ENCODE measurements at places on chromosomes 3 and 15.

DNA sequence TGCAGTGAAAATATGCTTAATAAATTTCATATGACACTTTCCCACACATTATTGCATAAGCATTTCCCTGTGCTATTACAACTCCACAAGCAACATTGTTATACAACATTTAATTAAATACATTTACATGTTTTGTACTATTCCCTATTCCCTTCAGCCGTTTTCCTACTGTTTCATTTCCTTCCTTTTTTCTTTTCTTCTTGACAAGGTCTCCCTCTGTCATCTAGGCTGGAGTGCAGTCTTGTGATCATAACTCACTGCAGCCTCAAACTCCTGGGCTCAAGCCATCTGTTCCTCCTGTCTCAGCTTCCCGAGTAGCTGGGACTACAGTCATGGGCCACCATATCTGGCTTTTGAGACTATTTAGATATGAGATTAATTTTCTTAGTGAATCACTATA is 254.7 kb downstream of the NFKBIZ start:
- no peak for DNase-seq

DNA sequence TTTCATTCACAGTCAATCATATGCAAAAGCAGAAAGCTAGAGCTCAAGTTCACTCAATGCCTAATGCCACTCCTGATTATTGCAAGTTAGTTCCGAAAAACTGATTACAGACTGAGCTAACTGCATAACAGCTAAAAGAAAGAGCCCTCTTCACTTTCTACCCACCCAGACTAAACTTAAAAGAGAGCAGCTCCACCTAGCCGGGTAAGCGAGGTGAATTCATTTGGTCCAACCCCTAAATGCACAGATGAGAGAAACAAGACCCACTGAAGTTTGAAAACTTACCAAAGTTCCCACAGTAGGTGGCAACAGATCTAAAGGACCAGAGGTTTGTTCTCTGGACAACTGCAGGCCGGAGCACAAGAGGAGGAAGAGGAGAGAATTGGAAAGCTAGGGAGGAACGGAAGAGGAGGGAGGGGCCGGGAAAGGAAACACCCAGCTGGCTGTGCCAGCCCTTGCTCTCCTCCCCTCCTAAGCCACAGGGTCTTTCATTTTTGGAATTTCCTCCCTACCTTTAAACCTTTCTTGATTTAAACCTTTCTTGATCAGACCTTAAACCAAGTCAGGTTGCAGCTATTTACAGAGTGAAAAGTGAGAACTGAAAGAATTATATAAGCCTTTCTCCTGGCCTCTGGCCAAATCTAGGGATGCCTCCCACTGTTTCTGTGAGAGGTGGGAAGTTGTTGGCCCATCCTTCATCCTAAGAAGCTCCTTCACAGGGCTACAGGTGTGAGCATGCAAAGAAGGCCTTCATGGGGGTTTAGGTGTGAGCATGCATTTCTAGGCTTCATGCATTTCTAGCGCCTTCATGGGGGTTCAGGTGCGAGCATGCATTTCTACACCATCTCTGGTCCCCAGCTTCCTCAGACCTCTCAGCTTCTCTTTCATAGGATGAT is 114.7 kb upstream of the LMOD3 start:
- DNase-seq = no peak

DNA sequence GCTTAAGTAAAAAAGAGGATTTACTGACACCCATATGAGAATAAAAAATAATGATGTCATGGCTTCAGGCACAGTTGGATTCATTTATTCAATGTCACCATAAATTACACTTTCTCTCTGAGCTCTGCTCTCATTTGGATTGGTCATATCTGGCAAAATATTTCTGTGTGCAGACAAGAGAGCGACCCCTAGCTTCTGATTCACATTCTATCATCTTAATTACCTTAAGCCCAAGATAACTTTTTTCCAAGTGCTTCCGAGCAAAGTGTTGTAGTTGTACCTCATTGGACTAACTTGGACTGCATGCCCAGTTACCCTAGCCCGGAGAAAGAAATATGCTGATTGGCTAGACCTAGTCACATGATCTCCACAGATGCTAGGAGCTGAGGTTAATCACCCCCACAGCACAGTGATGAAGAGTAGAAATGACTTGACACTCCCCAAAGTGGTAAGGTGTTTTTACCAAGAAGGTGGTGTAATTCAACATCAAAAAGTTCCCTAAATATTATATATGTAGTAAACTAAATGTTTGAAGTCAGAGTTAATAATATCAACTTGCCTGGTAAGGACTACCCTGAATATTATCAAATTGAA is 552.2 kb upstream of the SUCLG2 start:
- DNase-seq = no peak

DNA sequence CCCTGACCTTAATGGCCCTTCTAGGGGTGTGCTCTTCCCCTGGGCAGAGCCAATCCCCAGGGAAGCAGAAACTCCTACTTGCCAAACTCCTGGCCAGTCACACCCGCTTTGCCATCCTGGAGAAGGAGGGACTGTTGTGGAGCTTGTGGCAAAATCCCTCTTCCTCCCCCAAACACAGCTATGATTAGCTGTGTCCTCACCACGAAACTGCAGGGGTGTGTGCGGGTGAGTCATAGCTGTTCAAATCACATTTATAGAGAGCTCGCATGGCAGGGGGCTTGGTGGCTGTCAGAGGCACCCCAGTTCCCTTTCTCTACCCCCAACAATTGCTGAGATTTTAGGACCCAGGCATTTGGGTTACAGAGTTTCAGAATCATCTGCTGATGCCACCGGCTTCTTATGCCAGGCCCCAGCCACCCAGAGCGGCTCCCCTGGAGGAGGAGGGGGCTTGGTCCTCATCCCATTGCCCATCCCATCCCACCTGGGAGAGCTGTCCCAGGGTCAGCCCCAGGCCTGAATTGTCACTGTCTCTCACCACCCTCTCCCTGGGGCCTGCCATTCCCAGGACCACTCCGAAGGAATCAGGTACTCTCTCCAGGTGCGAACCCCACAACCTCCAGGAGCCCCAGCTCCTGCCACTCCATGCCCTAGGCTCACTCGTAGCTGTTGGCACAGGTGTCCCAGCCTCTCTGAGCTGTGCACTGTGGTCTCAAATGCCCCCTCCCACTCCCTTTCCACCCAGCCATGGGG is 28.8 kb upstream of the MAGEF1 start:
- no peak for DNase-seq

GRCh38 chr3:149204390-149204991 is 17.1 kb downstream of the CP start:
- no peak for DNase-seq

DNA sequence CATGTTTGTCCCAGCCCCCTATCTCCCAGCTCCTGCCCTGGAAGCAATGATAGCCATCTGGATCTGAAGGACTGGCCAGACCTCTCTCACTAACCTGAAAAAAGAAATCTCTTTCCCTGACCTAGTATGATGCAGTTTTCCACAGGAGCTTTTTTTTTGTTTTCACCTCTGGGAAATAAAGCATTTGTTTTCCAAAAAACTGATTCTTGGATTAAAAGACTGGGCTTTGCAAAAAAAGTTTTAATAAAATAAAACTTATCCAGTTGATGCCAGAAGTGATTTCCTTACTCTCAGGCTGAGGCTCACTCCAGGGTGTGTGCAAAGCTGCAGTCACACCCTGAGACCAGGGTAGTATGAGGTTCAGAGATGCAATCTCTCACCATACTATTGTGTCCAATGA is 104.0 kb downstream of the RYK start:
- no peak for DNase-seq

DNA sequence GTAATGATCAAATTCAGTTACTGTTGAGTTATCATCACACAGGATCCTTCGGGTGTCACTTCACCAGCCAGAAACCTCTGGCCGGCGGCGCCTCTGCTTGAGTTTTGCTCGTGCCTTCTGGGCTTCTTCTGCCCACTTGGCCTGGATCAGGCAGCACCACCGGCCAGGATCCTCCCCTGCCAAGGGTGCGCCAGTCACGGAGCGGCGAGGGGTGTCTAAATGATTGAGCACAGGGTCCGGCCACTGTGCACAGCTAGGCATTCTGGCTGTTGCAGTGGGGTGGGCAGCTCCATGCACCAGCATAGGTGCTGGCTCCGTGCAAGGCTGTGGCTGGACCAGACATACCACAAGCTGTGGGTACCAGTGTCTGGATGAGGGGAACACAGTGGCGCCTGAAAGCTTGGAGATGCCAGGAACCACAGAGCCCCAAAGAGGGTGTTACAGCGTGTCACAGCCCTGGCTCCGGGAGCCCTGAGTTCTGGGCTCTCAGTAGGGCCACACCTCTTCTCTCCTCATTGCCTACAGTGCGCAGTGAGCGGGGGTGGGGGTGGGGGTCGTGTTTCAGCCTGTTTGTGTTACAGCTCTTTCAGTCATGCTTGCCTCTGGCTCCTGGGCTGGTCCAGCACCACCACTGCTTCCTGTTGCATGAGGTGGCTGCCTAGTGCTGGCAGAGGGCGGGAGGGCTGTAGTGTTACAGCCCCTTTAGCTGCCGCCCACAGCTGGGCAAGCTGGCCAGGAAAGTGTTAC is 169.4 kb downstream of the FNDC3B start:
- DNase-seq = no peak

- DNase-seq = no peak
Observed at GRCh38 chr15:37574985-37575384, 359.5 kb upstream of the TMCO5A start.

DNA sequence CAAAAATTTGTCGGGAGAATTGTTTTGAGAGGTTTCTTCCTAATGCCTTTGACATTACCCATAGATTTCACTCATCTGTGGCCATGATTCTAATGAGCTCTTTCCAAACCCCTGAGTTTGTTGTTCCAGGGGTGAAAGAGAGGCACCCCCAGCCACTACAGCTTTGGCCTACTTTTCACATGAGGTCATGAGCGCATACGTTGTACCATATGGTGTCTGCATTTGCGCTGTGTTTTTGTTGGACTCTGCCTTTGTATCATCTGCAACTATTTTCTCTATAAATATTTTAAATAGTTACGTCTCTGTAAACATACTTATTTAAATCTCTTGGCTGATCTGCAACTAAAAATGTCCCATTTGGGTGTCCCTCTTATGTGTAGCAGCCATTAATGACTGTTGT is 107.9 kb downstream of the LRTM1 start:
- no peak for DNase-seq

DNA sequence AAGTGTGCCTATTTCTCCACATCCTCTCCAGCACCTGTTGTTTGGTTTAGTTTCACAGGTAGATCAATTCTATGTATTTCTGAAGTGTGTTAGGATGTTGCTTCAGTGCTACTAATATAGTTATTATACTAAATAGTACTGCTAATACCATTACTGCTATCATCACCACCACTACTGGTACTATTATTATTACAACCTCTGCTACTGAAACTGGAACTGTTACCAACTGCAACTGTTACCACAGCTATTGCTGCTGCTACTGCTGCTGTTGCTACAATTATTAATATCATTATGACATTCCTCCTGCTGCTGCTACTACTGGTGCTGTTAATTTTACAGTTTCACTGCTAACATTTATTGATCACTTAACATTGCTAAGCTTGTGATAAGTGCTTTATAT is 8.3 kb upstream of the LMOD3 start:
- DNase-seq = no peak

Measured in midbrain (tissue), 1 donor.